Activated gamma-delta T cell (primary cell): ENCODE measurements at places on chromosomes 1 and 21.

GRCh38 chr1:189351960-189352359, 1125.7 kb downstream of the BRINP3 start:
- no peak for DNase-seq

GRCh38 chr1:201430776-201431175, 9.2 kb upstream of the TNNI1 start:
- no peak for DNase-seq

GRCh38 chr1:198935306-198935921, 296.6 kb downstream of the PTPRC start:
- no peak for DNase-seq

DNA sequence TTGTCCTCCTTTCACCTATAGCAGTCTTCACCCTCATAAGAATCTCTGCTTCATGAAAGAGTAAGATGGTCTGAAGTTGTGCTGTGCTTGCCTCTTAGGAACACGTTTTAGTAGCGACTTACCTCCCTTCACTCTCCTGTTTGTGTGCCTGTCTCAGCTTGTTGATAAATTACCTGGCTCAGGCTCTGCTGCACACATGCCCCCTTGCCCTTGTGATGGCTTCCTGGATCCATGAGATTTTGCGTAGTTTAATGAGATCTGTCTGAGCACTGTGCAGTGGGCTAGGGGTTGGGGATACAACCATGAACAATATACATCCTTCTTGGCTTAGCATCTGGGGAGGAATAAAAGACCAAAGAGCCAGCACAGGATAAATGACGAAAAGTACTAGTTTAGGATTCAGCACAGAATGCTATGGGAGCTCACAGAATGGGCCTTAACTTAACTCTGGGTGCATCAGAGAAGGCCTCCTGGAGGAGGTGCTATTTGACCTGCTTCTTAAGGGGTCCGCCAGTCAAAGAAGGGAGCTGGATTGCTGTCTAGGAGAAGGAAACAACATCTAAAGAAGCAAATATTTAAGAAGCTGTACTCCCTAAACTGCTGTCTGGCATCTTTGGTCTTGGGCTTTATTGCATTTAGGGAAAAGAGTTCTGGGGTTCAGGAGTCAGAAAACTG, 175.7 kb upstream of the PLXNA2 start:
- DNase-seq, result no peak

GRCh38 chr1:156935505-156936128, 15.2 kb downstream of the LRRC71 start:
- no peak for DNase-seq

- DNase-seq, result no peak
Measured at GRCh38 chr1:41823471-41823870, 95.3 kb downstream of the HIVEP3 start.

DNA sequence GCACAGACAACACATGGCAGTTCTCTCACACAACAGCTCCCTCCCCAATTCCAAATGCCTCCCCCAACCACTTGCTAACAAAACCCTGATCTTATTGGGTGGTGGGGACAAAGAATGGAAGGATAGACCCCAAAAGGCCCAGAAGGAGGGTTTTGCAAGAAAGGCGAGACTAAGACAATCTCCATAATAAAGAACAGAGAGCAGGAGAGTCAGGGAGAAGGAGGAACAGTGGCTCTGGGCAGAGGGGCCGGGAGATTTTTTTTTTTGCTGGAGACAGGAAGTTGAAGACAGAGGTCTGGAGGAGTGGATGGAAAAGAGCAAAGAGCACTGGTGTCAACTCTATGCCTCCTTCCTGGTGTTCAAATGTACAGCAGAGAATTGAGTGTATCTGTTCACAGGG, 6.5 kb upstream of the C1QA start:
- no peak for DNase-seq

DNA sequence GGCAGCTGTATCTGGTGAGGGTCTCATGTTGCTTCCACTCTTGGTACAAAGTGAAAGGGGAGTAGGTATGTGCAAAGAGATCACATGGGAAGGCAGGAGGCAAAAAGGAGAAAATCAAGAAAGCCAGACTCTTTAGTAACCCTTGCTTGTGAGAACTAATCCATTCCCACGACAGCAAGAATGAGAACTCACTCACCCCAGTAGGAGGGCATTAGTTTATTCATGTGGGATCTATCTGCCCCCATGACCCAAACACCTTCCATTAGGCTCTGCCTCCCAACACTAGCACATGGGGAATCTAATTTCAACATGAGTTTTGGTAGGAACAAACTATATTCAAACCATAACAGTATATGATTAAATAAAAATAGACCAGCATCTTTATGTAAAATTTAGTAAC, 57.6 kb downstream of the ZNHIT6 start:
- DNase-seq, result no peak

GRCh38 chr1:207841293-207841692, 69.6 kb downstream of the CD34 start:
- no peak for DNase-seq

GRCh38 chr1:168742386-168742785, 13.4 kb upstream of the DPT start:
- DNase-seq, result no peak

GRCh38 chr21:17436626-17437111, 76.2 kb upstream of the CXADR start:
- DNase-seq, result no peak

DNA sequence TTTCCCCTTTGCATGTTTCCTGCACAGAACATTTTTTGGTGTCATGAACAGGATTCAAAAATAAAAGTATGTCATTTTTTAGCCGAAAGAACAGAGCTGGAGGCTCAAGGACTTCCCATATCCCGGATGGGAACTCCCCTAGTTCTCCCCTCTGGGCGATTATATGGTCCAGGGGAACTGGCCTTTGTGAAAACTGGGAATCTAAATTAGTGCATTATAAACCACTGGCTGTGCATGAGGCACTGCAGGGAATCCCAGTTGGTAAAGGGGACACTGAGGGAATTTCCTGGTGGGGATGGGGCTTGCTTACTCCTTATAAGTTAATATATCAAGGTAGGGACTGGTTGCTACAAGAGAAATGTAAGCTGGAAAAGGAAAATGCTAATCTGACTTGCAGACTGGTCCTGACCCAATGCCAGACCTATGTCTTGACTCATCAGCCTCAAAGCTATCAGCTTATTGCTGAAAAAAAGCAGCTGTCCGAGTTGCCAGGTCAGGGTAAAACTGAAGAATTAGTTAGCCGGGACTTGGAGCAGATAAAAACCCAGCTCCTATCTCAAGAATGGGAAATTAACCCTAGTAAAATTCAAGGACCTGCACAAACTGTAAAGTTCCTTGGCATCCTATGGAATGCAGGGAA, 122.6 kb downstream of the FCRL5 start:
- DNase-seq, result no peak

DNA sequence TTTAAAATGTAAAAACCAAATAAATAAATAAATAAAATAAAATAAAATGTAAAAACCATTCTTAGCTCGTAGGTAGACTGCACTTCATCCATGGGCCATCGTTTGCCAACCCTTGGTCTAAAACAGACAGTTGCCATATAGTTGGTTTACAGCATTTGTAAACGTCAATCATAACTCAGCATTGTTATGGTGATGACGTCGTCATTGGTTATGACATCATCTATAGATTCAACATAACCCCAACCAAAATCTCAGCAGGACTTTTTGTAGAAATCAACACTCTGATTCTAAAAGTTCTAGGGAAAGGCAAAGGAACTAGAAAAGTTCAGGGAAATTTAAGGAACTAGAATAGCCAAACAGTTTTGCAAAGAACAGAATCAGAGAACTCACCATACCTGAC, 15.8 kb upstream of the SUMO3 start:
- DNase-seq, result no peak

GRCh38 chr1:230909974-230910754, 41.8 kb upstream of the C1orf198 start:
- no peak for DNase-seq
